Aortic smooth muscle cell (primary cell): ENCODE measurements at places on chromosomes 11 and 22. TPM values are rescaled to one million over a fixed set of nuclear protein-coding genes. Genes with fewer than 3 reads are reported as not detected.

Gene TRIM51
- total RNA-seq: not detected in 2 replicates

Gene C11orf42
- not detected in 2 replicates for total RNA-seq

Gene SAMM50
- total RNA-seq: 38.4 and 44.1 TPM in 2 replicates

Gene CREB3L1
- total RNA-seq: 13.9 and 17.0 TPM in 2 replicates

Gene PKDREJ
- under 0.01 and 0.06 TPM in 2 replicates for total RNA-seq

Gene DCUN1D5
- 35.1 and 43.6 TPM in 2 replicates for total RNA-seq

Gene RFPL2
- total RNA-seq: not detected in 2 replicates

Gene LRP4
- total RNA-seq: 1.1 and 2.2 TPM in 2 replicates

Gene TM7SF2
- total RNA-seq: 8.9 and 9.0 TPM in 2 replicates

Gene STK33
- 0.12 and 0.26 TPM in 2 replicates for total RNA-seq

Gene UPK3A
- total RNA-seq: not detected in 2 replicates

Gene TST
- 18.0 and 21.0 TPM in 2 replicates for total RNA-seq

Gene SWAP70
- 39.4 and 54.2 TPM in 2 replicates for total RNA-seq

Gene RGL4
- total RNA-seq: not detected in 2 replicates

Gene C11orf86
- total RNA-seq: not detected in 2 replicates

Gene ELMOD1
- total RNA-seq: 0.13 and 0.19 TPM in 2 replicates

Gene PIWIL4
- 2.6 and 3.0 TPM in 2 replicates for total RNA-seq
